SHP77 treated with DMSO at 0.1 percent for 48 hours (cell line): ENCODE measurements at places on chromosomes 3 and 15.

- no peak for DNase-seq
Measured at GRCh38 chr3:181613813-181614212, 97.9 kb upstream of the SOX2 start.

DNA sequence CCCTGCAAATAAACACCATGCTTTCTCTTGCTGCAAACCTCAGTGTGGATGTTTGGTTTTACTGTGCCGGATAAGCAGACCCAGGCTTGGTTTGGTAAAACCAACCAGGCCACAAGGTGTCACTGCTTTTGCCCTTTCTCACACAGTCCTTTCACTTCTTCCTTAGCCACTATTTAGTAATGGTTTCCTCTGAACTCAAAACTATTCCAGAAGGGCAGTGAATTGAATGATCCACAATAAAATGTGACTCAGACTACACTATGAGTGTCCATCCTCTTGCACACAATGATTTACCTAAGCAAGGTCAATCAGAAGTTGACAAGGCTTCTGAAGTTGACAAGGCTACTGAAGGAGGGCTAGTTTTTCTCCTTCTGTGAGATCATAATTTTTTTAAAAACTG is 552.4 kb upstream of the CCDC54 start:
- DNase-seq, result no peak

- no peak for DNase-seq
Measured at GRCh38 chr3:55173504-55173903, 245.6 kb upstream of the LRTM1 start.

DNA sequence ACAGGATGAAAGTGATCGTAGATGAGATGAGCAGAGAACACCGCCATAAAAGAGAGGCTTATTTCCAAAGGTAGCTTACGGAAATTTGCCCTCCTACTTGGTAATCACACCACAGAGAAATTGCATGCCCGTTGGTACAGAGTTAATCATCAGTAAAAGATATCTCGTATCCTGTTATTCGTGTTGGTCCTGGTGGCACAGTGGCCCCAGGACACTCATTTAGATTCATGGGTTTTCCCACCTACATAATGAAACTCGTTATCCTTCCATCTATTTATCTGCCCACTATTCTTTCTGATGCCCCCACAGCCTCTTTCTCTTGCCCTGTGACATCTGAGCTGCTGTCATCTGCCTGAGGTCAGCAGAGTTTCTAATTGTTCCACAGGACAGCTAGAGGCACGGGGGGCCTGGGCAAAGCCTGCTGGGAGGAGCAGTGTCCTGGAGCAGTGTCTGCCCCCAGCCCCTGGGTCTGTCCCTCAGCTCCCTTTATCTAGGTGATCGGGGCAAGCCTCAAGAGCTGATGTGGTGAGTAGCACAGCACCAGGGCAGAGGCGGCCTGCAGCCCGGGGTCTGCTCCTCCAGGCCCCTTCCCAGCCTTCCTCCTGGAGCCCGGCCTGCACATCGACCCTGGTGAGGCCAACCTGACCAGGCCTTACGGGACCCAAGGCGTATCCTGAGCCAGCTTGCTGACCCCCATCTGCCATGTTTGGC is 42.2 kb downstream of the PXYLP1 start:
- DNase-seq, result no peak

DNA sequence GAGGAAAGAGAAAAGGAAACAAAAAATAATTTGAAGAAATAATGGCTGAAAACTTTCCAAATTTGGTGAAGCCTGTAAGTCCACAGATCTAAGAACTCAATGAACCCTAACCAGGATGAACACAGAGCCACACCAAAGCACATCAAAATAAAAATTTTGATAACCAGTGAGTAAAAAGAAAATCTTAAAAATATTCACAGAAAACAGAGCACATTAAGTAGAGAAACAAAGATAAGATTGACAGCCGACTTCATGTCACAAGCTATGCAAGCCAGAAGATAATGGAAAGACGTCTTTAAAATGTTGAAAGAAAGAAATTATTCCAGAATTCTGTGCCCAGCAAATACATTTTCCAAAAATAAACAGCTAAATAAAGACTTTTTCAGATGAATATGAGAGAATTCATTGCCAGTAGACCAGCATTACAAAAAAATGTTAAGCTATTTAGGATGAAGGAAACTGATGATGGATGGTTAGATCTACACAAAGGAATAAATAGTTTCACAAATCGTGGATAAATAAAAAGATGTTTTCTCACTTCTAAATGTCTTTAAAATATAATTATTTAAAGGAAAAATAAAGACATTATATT is 140.2 kb upstream of the SKOR1 start:
- no peak for DNase-seq

- no peak for DNase-seq
Measured at GRCh38 chr15:84805221-84805620, 11.9 kb upstream of the ALPK3 start.

- DNase-seq, result no peak
Measured at GRCh38 chr3:138405486-138405885, 28.9 kb upstream of the ESYT3 start.

DNA sequence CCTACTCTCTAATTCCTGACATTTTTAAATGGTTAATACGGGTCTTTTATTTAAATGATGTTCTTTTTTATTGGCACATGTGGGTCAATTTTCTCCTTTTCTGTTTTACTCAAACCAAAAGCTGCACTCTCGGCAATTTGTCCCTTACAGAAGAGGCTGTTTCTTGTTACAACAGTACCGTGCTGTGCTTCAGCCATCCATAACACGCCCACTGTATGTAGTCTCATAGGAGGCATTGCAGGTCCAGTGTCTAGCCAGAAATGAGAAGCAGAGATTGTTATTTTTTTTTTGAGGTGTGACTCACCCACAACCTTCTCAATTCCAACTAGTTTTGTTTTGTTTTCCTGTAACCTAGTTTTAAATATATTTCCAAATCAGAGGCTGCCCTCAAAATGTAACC is 164.6 kb downstream of the GMNC start:
- DNase-seq, result no peak

GRCh38 chr15:98358971-98359370 is 289.4 kb upstream of the IGF1R start:
- no peak for DNase-seq

DNA sequence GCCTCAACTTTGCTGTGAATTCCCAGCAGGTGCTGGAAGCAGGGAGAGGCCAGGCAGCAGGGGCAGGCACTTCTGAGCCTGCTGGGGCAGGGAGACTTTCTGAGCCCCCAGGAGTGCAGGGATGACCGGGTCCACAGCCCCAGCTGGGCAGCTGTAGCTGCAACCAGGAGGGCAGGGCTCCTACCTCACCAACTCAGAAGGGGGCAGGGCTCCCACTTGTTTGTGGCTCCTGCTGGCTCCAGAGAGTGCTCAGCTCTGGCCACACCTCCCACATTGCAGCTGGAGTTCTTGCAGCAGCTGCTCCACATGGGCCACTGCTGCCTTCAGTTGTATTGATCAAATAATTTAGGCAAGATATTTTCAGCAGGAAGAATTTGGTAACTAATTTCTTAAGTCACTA is 812.3 kb downstream of the NSUN3 start:
- DNase-seq, result no peak

DNA sequence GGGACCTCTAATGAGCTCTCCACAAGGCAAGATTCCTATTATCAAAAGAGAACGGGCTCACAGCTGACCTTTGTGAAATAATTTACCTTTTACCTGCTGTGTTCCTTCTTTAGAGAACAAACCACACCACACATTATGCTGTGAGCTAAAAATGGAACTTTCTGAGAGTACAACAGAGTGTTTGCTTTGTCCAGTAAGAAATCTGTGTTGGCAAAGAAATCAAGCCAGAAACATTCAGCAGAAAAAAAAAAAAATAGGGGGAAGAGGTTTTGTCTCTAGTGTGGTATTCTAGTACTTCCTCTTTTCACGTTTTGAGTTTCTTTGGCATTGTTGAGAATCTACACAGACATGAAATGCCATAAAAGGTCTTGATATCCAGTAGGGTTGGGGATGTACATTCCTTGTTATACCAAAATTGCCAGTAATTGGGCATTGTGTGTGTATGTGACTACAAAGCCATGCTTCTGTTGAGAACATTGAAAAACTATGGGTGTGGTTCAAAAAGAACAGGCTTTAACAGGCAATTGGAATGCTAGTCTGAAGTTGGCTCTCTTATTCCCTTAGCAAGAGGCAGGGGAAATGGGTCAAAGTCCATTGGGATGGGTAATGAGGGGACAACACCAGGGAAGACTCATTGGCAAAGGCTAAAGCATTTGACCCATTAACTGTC is 273.5 kb downstream of the NEK10 start:
- no peak for DNase-seq

DNA sequence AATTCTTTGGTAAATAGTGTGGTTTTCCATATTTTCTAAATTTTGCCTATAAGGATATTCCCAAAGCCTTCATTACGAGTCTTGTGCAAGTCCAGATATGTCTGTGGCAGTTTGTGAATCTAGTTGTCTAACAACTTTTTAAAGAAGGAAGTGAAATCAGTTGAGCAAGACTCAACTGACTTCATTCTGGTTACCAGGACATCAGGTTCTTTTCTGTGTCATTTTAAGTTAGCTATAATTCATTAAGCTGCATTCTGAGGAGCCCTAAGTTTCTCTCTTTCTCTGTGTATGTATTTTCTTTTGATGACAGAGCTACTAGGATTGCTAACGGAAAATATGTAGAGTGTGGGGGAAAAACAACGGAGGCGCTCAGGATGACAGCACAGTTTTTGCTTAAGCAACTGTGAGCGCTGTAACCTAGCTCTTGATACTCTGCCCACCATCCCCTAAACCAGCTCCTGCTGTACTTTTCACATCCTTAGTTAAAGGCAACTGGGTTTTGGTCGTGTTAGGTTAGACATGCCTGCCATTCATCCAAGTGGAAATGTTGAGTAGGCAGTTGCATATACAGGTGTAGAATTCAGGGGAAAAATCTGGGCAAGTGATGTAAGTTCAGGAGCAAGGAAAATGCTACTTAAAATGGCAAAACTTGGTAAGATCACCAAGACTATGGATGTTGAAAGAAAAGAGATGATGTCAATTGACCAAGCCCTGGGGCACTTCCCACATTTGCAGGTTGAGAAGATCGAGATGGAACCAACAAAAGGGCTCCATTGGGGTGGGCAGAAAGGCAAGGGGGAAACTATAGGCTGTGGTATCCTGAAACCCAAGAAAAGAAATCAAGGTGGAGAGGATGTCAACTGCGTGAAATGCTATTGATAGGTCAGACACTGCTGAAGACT is 9.2 kb downstream of the MFSD1 start:
- DNase-seq, result no peak

DNA sequence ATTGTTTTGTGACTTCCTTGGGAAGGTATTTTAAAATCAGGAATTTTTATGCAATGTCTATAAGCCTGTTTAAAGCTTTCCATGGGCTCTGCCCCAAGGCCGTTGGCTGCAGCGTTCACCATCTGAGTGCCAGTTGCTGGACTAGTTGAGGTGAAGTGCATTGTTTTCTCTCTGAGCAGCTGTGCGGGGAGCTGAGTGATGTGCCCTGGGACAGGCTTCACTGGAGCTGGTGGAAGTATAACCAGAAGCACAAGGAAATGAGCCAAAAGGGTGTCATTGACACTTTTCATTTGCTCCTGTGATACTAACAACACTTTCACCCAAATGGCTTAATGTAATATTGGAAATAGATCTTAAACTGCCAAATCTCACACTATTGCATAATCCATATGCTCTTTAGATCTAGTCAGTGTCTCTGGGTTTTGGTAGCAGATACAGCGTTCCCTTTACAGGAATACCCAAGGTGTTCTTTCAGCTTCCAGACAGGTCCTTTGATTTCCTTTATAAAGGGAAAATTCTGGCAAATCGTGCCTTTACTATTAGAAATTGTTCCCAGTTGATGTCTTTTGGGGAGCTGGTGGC is 29.2 kb downstream of the APH1B start:
- no peak for DNase-seq

GRCh38 chr3:168024537-168024941 is 71.2 kb downstream of the GOLIM4 start:
- peak; percentile 71 for DNase-seq

- peak; percentile 19 for DNase-seq
Measured at GRCh38 chr15:41490355-41490754, 3.3 kb upstream of the ITPKA start.

DNA sequence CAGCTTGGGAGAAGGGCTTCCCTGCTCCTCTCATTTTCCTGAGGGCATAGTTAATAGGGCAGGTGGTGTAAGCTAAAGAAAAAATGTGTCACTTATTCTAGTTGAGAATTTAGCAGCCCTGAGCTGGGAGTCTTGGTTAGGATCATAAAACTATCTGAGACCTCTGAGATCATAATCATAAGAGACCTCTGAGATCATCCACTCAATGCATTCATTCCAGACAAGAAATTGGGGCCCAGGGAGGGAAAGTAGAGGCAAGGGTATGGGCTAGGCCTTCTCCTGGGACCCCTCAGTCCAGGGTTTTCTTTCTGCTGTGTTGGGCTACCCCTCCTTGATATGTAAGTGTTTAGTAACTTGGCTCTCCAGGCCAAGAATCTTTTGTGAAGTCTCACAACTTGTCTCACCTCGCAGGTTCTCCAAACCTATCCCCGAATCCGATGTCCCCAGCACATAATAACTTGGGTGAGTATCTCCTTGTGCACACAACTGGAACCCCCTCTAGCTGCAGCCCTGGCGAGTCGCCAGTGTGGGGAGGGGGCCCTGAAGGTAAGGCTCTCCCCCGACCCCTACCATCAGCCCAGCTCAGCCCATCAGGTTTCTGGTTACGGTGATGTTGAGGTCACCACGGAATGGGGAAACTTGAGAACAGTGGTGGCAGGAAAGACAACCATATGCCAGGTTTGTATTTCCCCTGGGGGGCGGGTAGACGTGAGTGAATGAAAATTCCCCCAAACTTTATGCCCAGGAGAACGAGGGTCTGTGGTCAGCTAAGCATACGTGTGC is 84.1 kb downstream of the AAGAB start:
- DNase-seq, result no peak

GRCh38 chr15:84835661-84836337 is 18.6 kb downstream of the ALPK3 start:
- DNase-seq, result no peak
